MCF 10A (cell line): ENCODE measurements at places on chromosomes 4 and X. TPM values are rescaled to one million over a fixed set of nuclear protein-coding genes. Genes with fewer than 3 reads are reported as not detected.
A peak's percentile ranks its signal among the peaks of the same experiment; 100 is the strongest.

GRCh38 chr4:76974150-76974549 is 24.6 kb downstream of the SEPTIN11 start:
- DNase-seq, result peak; percentile 23

DNA sequence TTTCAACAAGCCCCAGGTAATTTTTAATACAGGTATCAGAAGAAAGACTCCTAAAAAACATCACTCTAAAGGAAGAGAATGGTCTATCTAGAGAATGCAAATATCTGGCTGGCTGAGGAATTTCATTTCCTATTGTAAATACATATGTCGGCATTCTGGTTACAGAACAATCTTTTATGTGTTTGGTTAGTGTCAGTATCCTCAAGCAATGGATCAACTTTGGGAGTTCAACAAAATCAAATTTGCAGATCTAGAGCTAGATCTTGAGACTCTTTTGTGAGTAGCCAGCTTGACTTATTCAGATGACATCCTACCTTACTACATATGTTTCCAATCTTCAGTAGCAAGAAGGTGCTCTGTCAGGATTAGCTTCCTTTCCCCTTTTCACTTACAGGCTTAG is 145.1 kb downstream of the BTC start:
- no peak for DNase-seq

DNA sequence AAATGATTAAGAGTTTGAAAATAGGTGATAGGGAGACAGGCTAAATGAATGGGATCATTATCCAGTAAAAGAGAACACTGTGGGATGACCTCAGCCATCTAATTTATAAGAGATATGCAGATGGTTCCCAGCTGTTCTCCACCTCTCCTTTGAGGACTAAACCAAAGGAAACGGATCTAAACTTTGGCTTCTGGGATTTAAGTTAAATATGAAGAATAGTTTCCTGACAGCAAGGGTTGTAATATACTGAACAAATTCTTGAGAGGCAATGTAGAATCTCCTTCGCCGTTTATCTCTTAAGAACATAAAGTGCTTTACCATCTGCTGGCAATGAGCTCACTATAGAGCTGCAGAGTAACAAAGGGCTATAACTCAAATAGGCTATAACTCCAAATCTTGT is 35.4 kb upstream of the HPGDS start:
- no peak for DNase-seq

DNA sequence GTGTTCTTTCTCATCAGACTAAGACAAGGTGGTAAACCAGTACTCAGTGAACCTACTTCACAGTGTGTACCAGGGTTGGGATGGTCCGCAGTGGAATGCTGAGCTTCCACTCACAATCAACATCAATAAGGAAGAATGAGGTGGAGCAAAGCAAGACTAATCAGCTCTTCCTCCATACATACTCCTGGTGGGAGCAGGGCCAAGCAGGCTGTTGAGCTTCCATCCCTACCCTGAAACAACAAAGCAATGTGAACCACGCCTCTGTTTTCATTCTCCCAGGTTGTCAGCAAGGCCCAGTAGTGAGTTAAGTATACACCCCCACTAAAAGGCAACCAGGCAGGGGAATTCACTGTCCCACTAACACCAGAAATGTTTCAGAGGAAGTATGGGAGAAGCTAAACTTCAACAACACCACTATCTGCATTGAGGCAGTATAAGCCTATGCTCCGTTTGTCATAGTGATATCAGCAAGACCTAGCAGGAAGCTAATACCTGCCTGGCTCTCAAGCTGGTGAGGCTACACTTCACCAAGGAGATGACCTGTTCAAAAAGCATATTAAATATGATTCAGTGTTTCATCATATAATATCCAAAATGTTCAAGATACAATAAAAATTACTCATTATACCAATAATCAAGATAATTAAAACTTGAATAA is 109.5 kb downstream of the DDX60 start:
- DNase-seq, result no peak

DNA sequence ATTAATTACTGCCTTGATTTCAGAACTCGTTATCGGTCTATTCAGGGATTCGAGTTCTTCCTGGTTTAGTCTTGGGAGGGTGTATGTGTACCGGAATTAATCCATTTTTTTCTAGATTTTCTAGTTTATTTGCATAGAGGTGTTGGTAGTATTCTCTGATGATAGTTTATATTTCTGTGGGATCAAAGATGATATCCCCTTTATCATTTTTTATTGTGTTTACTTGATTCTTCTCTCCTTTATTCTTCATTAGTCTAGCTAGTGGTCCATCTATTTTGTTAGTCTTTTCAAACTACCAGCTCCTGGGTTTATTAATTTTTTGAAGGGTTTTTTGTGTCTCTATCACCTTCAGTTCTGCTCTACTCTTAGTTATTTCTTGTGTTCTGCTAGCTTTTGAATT is 32.1 kb downstream of the CDX4 start:
- peak; percentile 2 for DNase-seq

DNA sequence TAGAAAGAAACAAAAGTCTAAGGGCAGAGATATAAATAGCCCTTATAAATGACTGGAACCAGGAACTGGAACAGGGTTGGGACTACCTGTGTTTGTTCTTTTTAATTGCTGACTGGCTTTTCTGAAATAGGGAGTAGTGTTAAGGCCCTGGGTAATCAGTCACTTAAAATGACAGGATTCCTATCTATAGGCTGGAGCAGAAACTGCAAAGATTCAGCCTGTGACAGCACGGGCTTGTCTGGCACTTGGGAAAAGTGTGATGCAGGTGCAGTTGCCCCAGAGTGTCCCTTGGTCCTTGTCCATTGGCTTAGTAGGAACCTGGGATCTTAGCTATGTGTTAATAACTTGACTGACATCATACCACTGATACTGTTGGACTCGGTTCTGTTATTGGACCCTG is 14.7 kb upstream of the PLAC8 start:
- DNase-seq, result no peak

DNA sequence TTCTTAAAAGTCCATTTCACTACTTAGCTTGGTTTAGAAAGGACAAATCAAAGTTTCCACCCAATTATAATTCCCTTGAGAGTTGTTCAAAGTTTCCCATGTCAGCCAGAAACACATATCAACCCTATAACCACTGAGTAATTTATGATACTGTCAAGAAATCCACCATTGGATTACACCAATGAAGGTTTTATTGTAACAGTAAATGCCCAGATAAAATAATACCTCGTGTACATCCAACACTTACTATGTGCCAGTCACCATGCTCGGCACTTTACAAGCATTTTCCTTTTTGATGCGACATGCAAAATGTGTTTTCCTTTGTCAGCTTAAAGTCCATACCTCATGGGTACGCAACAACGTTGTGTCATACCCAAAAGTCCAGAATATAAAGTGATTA is 64.0 kb downstream of the MID1 start:
- no peak for DNase-seq

- peak; percentile 82 for DNase-seq
These were observed 142.8 kb upstream of the PPP1R2C start for GRCh38 chrX:42920752-42921151.

DNA sequence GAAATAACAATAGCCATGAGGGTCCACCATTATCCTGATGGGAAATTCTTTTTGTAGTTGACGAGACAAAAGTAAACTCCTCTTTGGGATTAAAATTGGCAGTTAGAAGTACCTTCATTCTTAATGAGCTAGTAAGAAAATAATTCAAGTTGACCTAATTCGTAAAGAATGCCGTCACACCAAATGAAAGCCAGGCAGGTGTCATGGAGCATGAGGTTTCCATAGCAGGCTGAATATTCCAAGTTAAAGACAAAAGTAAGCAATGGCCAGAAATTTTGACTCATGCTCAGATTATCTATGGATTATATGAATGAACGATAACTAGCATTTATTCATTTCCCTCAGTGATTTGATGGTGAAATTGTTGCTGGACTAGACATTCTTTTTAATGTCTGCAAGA is 192.2 kb upstream of the FAT1 start:
- DNase-seq, result no peak

DNA sequence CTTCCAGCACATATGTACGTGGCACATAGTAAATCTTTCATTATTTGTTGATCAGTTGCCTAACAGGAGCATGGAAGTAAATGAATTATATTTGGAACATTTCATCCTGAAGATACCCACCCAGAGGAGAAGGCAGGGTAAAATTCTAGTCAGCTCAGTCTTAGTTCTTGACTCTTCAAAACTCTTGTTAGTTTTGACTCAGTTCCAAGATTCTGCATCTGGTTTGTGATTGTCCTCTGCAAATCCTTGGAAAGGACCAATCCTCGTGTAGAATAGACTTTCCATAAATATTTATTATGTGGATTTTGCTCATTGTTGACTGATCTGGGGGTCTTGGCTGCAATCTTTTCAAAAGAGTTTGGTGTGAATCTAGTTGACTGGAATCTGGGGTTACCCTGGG is 257.5 kb upstream of the FAT1 start:
- no peak for DNase-seq

DNA sequence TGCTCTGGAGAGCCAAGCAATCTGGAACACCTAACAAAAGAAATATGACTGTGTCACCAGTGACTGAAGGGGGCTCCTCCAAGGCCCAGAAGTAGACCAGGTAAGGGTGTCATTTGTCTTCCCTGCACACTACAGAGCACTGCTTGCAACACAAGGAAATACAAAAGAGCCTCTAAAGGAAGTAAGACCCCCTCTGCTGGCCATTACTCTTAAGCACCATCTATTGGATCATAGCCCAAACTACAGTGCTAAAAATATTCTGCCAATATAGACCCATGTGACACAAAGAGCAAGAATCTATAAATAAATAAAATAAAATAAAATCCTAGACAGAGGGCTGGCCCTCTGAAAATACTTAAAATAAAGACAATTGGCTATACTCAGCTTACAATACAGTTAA is 528.7 kb downstream of the TMA16 start:
- DNase-seq, result no peak

- no peak for DNase-seq
These were observed 60.8 kb downstream of the TMEM154 start for GRCh38 chr4:152618971-152619370.

DNA sequence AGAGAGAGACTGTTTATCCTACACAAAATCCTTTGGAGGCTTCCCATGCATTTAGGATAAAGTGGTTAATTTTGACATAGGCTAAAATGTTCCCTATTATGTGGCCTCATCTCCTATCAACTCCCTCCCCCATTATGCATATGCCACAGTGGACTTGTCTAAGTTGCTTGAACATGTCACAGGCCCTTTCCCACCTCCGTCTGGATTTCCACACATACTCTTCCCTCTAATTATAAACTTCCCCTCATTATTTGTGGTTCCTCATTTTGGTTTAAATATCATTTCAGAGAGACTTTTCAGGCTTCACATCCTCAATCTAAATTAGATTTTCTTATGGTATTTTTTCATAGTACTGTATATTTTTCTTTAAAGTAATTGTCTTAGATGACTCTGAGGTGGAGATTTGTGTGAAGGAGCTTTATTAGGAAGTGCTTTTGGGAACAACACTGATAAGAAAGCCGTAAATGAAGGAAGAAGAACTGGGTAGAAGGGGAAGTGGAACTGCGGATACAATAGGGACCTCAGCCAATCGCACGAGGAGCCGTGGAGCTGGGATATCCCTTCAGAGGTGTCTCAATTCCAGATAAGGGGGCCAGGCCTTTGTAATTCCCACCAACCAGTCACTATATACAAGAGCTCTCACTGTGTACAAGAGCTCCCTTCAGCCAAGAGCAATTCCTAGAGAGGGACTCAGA is 7.9 kb downstream of the C4orf17 start:
- DNase-seq, result no peak

- DNase-seq, result no peak
These were observed 85.6 kb downstream of the MANBA start for GRCh38 chr4:102675141-102675540.

DNA sequence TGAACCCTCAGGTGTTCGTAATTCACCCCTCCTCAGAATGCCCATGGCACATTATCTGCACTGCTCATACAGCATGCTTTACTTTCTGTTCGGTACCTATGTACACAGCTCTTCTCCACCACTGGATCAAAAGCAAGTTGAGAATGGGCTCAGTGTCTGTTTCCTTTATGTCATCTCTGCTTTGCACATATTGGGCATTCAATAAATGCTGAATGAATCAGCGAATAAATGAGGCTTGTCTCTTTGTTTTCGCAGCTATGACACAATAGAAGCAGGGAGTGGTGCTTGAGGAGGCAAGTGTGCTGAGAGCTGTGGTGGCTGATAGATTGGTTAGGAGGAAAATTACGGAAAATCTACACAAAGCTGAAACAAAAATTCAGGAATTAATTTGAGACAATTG is 109.1 kb upstream of the VMA21 start:
- no peak for DNase-seq

GRCh38 chrX:111955901-111956300 is 79.9 kb downstream of the TRPC5OS start:
- DNase-seq, result no peak

DNA sequence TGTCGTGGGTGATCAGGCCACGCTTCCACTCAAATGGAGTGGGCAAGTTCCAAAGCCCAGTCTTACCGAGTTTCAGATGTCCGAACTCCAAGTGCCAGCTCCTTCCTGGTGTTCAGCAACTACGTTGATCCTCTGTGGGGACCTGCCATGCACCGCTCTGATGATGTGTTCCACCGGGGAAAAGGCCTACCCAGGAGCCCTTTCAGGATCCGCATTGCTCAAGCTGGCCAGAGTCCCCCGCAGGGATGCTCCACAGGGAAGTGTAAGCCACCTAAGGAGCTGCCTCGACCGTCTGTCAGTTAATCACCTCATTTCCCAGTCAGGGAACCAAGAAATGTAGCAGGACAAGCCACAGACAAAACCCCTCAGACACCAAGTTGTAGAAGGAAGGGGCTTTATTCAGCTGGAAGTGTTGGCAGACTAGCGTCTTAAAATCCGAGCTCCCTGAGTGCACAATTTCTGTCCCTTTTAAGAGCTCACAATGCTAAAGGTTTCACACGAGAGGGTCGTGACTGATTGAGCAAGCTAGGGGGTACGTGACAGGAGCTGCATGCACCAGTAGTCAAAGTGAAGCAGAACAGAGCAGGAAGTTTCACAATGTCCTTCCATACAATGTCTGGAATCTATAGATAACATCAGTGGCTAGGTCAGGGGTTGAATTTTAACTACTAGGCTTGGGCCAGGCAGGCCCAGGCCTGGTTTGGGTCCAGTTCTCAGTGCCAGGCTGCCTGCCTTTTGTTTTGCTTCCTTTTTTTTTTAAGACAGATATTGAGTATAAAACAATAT is 126.2 kb upstream of the ZDHHC15 start:
- DNase-seq, result no peak

DNA sequence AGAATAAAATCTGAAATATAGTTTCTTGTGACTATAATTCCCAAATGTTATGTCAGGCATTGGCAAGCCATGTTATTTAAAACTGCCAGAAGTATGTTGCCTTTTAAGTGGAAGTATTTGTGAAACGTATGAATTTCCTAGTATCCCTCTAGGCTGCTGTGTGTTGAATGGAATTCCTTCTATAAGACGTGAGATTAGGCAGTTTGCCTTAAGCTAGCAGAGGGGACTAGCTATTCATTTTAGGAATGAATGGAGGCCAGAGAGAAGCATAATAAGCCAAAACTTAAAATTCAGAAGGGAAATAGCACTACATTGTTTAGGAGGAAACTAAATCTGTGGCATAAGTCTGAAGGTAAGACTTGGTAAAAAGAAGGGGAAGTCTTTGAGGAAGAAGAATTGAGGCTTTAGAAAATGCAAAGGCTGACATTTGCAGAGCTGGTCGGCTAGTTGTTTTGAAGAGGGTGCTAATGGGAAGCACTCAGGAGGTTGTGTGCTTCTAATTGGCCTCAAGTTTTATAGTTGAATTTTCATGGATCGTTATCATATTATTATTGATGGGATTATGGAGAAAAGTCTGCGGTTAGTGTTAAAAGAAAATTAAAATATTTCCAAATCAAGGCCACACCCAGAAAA is 57.1 kb downstream of the TMEM131L start:
- DNase-seq, result no peak

The SSX4 gene
- total RNA-seq, result not detected in 2 replicates

The REELD1 gene
- not detected in 2 replicates for total RNA-seq

The CLCN3 gene
- total RNA-seq, result 56.0 and 67.8 TPM in 2 replicates

The PITX2 gene
- 0.77 and 0.79 TPM in 2 replicates for total RNA-seq

The NUDT10 gene
- not detected in 2 replicates for total RNA-seq

The DDIT4L gene
- 0.22 and 0.23 TPM in 2 replicates for total RNA-seq
